Cardiac fibroblast (primary cell): ENCODE measurements at places on chromosomes 2 and 18.

GRCh38 chr2:119190321-119191111, 32.0 kb upstream of the C1QL2 start:
- no peak for DNase-seq

DNA sequence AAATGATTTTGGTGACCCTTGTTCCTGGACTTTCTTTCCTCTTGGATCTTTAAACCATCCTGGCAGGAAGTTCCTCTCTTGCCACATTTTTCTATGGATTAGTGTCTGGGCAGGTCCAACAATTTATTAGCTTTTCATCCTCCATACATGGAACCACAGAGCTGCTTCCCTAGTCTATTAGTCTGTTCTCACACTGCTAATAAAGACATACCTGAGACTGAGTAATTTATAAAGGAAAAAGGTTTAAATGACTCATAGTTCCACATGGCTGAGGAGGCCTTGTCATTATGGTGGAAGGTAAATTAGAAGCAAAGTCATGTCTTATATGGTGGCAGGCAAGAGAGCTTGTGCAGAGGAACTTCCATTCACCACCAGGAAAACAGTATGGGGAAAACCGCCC, 122.9 kb downstream of the DDX1 start:
- DNase-seq, result no peak

DNA sequence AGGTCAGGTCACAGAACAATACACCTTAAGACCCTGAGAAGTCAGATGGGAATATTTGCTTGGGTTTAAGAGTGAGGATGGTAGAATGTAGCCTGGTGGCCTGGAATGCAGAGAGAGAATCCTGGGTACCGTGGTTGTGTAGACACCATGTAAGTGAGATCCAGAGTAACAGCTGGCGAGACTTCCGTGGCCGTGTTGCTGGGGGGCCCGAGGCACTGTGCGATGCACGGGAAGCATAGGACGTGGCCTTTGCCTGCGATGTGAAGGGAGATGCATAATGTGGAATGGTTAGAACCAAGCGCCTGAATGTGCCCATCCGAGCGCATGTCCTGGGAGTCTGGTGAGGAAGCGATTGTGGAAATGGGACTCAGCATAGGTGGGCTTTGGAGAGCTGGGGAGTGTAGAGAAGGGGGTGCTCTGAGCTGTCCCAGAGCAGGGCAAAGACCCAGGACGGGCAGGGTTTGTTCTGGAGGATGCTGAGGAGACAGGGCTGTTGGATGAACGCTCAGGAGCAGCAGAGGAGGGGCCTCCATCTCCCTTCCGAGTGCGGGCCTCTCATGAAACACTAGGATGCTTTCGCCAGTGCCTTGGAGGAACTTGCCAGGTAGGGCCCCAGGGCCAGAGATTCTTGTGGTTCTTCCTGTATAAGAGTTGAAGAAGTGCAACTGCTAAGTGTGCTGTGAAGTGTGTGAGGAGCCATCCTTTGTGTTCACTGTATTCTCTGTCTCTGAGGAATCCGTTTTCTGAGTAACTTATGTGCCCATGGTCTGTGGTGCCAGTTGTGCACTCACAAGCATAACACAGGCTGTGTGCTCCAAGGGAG, 7.1 kb downstream of the RNF144A start:
- DNase-seq, result no peak

DNA sequence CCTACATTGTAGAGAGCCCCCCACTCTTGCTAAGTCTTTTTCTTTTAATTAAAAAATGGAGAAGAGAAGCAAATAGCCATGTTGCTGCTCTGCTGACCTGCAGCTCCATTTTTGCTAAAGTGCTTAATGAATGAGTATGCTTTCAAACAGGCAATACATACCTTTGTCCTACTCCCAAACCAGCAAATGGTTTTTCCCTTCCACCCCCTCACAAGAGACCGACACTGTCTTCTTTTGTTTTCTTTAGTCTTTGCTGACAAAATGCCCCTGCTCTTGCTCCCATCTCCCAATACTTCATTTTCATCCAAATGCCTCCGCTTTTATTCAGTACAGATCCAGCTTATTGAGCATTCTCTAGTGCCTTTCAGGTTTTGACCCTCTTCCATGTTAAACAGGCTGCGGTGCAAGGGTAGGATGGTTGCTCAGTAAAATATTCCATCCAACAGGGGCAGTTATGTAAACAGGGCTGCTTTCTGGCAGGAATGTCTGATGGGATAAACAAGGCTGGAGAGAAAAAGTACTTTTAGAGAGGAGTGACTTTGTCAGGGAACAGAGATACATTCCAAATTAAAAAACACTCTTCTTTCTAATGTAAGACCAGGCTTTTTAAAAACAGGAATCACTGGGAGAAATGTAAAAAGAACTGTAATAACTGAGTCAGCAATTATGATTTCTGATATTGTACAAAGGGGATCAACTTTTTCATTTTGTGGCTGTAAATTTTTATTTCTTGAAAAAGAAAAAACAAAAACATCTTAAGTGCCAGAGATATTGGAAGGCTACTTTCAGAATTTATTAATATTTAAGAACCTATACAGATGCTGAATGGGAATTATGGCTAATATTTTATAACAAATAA, 136.8 kb downstream of the MEP1B start:
- peak; percentile 39 for DNase-seq

DNA sequence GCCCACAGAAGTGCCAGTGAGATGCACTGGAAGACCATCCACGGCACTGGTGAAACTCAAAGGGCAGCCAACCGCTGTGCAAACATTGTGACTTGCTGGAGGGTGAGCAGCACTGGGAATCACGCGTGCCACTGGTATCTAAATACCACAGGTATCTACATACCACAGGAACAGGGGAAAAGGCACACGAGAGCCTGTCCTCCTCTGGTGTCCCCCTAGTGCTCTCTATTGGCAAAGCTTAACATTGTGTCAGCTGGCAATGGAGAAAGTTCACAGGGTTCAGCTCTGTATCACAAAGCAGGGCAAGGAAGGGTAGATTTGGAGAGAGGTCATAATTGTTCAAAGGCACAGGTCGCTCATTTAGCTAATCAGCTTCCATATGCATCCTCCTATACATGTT, 12.6 kb upstream of the SEC11C start:
- no peak for DNase-seq

DNA sequence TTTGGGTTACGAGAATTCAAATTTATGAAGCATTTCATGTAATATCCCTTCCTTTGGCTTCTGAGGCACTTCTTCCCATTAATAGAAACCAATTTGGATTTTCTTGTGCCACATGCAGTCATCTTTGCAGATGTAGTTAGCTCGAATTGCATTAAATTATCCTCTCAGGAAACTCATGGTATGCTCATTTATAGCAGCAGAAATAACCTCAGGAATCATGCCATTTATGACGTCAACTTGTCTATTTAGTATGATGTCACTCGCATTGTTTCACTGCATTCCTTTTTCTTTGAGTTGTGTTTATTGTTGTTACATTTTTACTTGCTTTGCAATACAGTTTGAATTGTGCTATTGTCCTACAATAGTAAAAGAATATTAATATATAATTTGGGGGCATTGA, 163.8 kb downstream of the RBM43 start:
- no peak for DNase-seq
